A549 treated with CORT108297 at 1 μM for 4 hours (cell line): ENCODE measurements at places on chromosomes 2 and 18. TPM values are rescaled to one million over a fixed set of nuclear protein-coding genes. Genes with fewer than 3 reads are reported as not detected.

The LYG1 gene
- 0.82 to 2.2 TPM (median 1.4 TPM) in 5 replicates for total RNA-seq

The GTF3C2 gene
- total RNA-seq, result 58.8 to 66.8 TPM (median 60.2 TPM) in 5 replicates

The ARHGAP25 gene
- 0.12 to 0.36 TPM (median 0.19 TPM) in 5 replicates for total RNA-seq

The LBX2 gene
- total RNA-seq, result 2.5 to 4.4 TPM (median 4.2 TPM) in 5 replicates

The ME2 gene
- 33.0 to 42.7 TPM (median 36.0 TPM) in 5 replicates for total RNA-seq

The SERPINB13 gene
- not detected in 5 replicates for total RNA-seq

The HOXD13 gene
- 0.16 to 0.27 TPM (median 0.23 TPM) in 5 replicates for total RNA-seq

The C2orf72 gene
- 5.5 to 8.2 TPM (median 6.4 TPM) in 5 replicates for total RNA-seq

The DSC1 gene
- not detected in 5 replicates for total RNA-seq

The TYMS gene
- total RNA-seq, result 165 to 179 TPM (median 177 TPM) in 5 replicates

The TEKT4 gene
- not detected in 5 replicates for total RNA-seq

The ZEB2 gene
- total RNA-seq, result 3.4 to 8.0 TPM (median 5.3 TPM) in 5 replicates

The SPATA3 gene
- total RNA-seq, result not detected in 5 replicates

The SUCLG1 gene
- 90.5 to 93.1 TPM (median 92.7 TPM) in 5 replicates for total RNA-seq

The ZNF514 gene
- 6.2 to 7.8 TPM (median 7.1 TPM) in 5 replicates for total RNA-seq

The METTL5 gene
- total RNA-seq, result 64.8 to 97.2 TPM (median 66.6 TPM) in 5 replicates

The DPP10 gene
- not detected in 5 replicates for total RNA-seq

The CHRNA1 gene
- not detected in 5 replicates for total RNA-seq

The IL36G gene
- total RNA-seq, result not detected in 5 replicates

The CERKL gene
- 0.18 to 0.41 TPM (median 0.35 TPM) in 5 replicates for total RNA-seq

The TIMM21 gene
- 54.8 to 62.4 TPM (median 57.1 TPM) in 5 replicates for total RNA-seq

The DNER gene
- 6.2 to 10.2 TPM (median 7.2 TPM) in 5 replicates for total RNA-seq

The DLX1 gene
- 2.7 to 4.0 TPM (median 3.5 TPM) in 5 replicates for total RNA-seq

The UPP2 gene
- not detected in 5 replicates for total RNA-seq

The FBXO15 gene
- total RNA-seq, result 0.58 to 1.2 TPM (median 0.96 TPM) in 5 replicates

The MGAT4A gene
- total RNA-seq, result 0.98 to 2.1 TPM (median 1.3 TPM) in 5 replicates

The GYPC gene
- total RNA-seq, result not detected in 5 replicates

The REG1B gene
- not detected in 5 replicates for total RNA-seq
